ENCODE measurements at places on chromosomes 7 and 10.

- DNase-seq: no peak
Observed at GRCh38 chr7:159027789-159028507, 116.7 kb downstream of the VIPR2 start.

DNA sequence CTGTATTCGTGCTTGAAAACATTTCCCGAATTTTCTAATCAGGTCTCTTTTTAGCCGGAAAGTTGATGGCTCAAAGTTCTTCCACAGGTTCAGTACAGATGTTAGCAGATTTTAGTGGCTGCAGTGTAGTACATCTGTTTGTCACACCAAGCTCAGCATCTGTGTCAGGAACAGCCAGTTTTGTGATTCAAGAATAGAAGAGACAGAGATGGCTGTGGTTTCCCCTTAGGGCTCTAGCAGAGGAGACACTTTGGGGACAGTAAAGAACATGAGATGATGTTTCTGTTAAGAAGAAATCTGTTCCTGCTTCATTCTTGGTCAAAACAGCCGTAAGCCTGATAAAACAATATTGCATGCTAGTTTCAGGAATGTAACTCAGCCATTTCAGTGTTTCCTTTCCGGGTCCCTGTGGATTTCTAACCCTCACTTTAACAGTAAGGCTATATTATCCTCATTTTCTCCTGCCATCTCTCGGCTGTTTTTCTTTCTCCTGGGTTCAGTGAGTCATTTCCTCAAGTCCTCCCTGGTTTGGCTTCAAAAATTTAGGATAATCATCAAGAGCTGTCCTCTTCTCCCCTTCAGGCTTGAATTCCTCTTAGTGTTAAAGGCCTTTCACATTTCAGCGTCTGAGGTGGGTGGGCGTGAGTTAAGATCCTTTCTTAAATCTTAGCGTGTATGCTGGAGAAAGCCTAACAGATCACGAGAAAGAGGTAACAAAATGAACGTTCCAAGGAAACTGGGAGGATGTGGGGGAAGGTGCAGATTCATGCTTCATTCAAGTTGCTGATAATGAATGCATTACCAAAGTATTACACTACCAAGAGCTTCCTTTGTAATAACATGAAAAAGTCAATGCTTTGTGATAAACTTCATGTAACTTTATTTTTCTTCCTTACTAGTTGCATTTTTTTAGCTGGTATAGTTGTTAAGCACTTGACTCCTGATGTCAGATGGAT is 37.1 kb upstream of the BICC1 start:
- no peak for DNase-seq

DNA sequence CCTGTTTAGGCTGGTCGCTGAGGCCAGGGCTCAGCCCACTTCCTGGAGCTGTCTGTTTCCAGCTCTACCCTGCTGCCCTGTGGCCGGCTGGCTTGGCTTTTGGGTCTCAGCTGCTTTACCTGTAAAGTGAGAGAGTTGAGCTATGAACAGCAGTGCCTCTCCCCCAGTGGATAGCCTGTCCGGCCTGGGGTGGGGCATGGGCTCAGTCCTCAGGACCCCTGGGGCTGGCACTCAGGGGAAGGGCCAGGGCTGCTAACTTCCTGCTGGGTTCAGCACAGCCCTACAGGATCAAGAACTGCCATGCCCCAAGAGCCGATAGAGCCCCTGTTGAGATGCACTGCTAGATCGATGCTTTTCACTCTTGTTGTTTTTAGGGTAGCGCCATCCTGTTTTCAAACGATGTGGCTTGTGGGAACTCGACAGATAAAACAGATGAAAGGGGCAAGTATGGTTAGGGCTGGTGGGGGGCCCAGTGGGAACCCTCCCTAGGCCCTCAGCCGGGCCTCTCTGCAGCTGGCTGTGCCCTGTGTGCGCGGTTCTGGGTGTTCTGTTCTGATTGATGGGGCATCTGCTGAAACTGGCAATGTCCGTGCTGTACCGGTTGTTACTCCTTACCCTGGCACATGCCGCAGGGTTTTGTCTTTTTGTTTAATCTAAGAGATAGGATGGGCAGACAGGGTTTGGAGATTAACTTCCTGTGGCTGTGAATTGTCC is 10.0 kb upstream of the SFRP5 start:
- DNase-seq: no peak

GRCh38 chr10:118584181-118584954 is 11.1 kb downstream of the PRLHR start:
- no peak for DNase-seq

DNA sequence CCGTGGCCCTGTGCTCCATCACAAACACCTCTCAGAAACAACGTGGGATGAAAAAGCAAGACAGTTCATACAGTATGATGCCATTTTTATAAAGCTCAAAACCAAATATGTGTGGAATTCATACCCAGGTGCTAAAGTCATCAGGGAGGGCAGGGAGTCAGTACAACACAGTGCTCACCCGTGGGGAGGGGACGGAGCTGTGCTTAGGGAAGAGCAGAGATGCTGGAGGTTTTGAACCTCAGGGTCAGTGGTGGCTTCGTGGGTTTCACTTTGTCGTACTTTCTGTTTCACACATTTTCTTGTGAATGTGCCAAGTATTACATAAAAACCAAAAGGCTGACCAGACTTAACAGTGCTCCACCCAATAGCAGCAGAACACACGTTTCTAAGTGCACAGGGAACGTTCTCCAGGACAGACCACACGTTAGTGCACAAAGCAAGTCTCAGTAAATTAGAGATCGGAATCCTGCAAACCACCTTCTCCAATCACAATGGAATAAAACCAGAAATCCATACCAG is 21.2 kb downstream of the ZMIZ2 start:
- no peak for DNase-seq

DNA sequence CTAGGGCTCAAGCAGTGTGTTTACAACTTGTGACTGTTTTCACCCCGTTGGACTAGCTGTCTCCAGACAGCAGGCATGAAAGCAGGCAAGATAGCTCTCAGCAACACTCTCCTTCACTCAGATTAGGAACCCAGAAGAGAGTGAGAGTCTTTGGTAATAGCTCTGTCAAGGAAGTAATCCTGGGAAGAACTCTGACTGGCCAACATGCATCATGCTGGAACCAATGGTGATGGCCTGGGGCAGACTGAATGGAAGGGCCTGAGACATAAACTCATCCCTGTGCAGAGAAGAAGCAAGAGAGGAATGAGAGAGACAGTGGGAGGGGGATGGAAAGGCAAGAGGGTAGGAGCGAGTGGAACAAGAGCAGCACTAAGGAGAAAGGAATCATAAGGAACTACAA is 48.9 kb downstream of the AKR1D1 start:
- no peak for DNase-seq

DNA sequence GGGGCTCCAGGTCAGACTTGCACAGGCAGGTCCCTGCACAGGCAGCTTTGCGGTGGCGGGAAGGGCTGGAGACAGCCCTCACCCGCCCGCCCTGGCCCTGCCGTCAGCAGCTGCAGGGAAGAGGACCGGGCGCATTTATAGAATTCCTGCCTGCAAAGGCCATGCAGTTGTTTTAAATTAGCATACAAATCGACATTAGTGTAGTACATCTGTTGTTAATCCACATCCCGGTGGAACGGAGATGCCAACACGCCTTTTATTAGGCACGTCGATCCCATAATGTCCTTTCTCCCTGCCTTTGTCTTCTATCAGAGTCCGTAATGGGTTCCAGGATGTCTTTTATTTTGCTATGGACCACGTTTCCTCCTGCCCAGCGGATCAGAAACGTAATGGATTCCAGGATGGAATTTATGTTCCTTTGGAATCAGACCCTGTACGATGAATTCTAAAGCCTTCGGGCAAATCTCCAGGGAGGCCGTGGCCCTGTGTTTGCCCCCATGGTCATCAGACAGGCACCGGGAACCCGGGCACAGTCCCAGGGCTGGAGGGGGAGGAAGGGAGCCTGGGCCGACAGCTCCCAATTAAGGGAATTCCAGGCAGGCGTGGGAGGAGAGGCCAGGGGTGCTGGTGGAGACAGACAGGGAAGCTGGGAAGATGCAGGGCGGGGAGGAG is 123.9 kb downstream of the COL26A1 start:
- no peak for DNase-seq

DNA sequence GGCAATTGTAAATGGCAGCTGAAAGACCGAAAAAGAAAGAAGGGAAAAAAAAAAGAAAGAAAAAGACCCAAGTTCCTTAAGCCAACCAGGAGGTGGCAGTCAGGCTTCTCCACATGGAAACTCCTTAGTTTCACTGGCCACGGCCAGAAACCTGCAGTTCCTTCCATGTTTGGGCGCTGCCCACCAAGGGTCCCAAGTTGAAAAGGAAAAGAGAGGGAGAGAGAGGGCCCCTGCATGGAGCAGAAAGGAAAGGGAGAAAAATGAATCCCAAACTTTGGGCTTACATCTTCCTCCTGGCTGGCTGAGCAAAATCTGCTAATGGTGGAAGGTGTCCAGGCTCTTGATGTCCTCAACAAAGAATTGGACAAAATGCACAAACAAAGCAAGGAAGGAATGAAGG is 31.8 kb upstream of the ABCA13 start:
- DNase-seq: no peak

- DNase-seq: no peak
Observed at GRCh38 chr7:19401461-19401860, 256.2 kb upstream of the FERD3L start.

- DNase-seq: no peak
Observed at GRCh38 chr7:114708646-114709045, 213.2 kb upstream of the MDFIC start.

DNA sequence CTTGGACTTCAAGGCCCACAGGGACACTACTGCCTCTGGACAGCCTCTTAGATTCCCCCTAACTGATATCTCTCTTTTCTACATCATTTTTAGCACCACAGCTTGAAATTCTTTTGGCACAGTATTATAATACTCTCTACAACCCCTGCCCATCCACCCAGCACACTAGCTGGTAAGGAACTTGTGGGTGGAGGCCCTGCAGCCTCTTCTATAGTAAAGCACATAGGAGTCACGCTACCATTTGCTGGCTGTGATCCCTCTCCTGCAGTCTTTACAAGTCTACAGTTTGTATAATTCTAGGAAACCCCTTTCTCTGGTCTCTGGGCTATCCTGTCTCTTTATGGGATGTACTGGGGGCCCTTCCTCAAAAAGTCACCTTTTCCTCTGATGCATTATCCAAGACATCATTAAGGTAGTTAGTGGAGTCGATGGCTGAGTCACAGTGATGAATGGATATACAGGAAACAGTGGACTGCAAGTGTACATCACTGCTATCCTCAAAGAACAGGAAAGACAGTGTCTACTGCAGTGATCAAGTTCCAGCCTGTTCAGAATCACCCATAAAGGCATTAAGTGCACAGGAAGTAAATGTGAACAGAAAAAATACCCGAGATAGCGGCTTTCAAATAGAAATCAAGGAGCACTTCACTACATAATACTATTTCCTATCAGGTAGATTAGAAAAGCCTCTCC is 54.4 kb downstream of the STK17A start:
- no peak for DNase-seq

GRCh38 chr7:16874066-16874465 is 7.7 kb downstream of the AGR3 start:
- DNase-seq: no peak

All from activated gamma-delta T cell treated with Interleukin-2 at 50 U/mL for 16 hours (primary cell).